ENCODE measurements at places on chromosomes 7 and 10.

DNA sequence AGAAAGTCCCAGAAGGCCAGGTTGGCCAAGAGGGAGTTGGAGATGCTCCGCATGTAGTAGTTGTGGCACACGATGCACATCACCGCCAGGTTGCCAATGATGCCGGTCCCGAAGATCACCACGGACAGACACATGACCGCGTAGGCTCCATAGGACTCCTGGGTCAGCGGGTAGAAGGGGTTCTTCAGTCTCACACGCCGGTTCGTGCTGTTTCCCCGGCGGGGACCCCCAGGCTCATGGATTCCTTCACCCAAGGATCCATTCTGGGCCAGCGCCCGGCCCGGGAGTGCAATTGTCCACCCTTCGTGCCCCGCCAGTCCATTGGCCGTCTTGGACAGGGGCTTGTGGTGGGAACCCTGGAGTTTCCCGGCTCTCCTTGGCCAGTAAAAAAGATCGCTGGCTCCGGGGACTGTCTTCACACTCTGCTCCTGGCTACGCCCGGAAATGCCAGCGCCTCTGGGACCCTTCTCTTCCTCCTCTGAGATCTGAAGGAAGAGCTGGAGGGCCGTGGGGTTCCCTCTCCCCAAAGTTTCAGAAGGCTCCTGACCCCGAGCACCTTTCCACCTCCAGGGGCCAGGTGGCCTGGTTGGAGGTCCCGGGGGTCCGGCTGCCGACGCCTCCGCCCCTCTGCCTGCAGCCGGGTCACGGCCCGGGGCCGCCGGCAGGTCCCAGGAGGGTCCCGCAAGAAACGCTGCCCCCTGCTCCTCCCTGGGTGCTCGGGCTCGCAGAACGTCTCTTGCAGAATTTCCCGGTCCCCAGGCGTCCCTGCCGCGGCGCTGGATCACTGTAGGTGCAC, 1.3 kb downstream of the GPR37 start:
- no peak for DNase-seq

DNA sequence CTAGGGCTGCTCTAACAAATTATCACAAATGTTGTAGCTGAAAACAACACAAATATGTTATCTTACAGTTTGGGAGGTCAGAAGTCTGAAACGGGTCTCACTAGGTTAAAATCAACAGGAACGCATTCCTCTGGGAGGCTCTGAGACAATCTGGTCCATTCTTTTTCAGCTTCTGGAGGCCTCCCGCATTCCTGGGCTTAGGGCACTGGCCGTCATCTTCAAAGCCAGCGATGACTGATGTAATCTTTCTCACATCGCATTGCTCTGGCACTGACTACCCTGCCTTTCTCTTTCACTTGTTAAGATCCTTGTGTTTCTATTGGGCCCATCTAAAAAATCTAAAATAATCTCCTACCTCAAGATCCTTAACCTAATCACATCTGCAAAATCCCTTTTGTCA, 1071.5 kb upstream of the C7orf33 start:
- DNase-seq, result no peak

DNA sequence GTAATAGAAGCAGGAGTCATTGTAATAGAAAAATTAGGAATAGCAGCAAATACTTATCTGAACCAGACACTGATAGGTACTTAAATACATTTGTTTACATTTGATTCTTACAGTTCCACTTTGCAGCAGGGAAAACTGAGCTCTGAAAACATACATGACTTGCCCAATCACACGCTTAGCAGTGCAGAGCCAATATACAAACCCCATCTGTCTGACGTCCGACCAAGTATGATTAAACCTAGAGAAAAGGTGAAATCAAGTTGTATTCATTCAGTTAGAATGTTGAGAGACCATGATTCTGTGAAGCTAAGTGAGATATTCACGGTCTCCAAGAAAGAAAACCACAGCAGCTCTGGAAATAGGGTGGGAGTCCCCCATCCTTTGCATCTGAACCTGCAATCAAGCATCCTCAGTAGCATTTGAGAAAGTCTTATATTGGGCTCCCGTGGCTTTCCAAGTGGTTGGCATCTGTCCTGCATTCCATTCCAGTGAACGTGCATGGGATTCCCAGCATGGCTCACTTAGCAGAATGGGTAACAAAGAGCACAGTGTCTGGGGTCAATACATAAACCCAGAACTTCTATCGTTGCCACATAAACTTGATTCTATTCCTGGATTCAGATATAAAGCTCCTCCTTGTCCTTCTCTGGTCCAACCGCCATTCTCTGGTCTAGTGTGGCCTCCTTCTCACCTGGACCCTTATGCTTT, 148.7 kb upstream of the RSU1 start:
- no peak for DNase-seq

- no peak for DNase-seq
Observed at GRCh38 chr7:132102942-132103341, 473.3 kb downstream of the PLXNA4 start.

DNA sequence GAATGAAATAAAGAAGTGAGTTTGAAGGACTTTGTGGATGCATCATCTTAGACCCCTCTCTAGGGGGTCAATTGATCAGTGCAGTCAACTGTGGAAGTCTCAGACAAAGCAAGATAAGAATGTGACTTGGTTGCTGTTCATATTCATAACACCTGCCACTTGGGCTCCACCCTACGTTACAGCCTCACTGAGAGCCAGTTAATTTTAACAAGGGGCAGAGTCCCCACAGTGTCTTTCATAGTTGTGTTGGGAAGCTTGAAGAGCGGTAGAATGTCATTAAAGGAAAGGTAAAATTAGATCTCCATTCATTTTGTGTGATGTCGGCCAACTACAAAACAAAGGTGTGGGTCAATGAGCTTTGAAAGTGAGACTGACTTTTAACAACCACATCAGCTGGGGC, 442.1 kb upstream of the C7orf33 start:
- no peak for DNase-seq

- DNase-seq, result no peak
Observed at GRCh38 chr10:100347568-100348195, 649 bp downstream of the SCD start.

DNA sequence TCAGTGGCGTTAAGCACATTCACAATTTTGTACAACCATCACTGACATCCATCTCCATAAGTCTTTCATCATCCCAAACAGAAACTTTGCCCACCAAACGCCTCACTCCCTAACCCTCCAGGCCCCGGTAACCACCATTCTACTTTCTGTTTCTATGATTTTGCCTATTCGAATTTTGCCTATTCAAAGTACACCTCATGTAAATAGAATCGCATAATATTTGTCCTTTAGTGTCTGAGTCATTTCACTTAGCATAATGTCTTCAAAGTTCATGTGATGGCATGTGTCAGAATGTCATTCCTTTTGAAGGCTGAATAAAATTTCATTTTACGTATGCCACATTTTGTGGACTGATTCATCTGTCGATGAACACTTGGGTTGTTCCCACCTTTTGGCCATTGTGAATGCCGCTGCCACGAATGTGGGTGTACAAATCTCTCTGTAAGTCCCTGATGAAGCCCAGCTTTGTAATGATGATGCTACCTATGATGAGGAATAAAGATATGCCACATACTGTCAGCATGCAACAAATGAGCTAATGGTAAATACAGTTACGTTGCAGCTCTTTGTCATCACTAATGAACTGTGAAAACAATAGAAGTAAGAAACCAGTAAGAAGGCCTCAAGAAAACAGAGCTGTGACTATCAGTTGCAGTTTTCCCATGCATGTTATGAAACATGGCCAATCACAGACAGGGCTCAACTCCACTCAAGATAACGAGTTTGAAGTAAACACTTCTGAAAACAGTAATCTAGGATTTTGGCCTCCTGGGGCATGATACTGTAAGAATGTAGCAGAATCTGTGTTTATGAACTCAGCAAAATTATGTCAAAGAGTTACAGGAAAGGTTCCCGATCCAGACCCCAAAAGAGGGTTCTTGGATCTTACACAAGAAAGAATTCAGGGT, 120.0 kb downstream of the ADAM12 start:
- DNase-seq, result no peak

- no peak for DNase-seq
Observed at GRCh38 chr7:28448708-28449107, 36.4 kb downstream of the CREB5 start.
